GM12878 (cell line): ENCODE measurements at places on chromosomes 5 and 9. TPM values are rescaled to one million over a fixed set of nuclear protein-coding genes. Genes with fewer than 3 reads are reported as not detected.

CBY3 gene
- 0.61 and 1.2 TPM in 2 replicates for polyA plus RNA-seq

- no peak overlapping the region for H3K4me3 ChIP-seq
- H3K27me3 ChIP-seq, result no peaks in the 10 kb centered on the region
- no peak for DNase-seq
- no peaks in the 10 kb centered on the region for H3K36me3 ChIP-seq
Observed at GRCh38 chr5:132110930-132111329, 37.3 kb downstream of the CSF2 start.

GRCh38 chr9:133207021-133207531 lies 2.0 kb downstream of the OBP2B start:
- H3K36me3 ChIP-seq, result no peaks in the 10 kb centered on the region
- no peak overlapping the region for H3K4me3 ChIP-seq
- DNase-seq, result no peak

DNA sequence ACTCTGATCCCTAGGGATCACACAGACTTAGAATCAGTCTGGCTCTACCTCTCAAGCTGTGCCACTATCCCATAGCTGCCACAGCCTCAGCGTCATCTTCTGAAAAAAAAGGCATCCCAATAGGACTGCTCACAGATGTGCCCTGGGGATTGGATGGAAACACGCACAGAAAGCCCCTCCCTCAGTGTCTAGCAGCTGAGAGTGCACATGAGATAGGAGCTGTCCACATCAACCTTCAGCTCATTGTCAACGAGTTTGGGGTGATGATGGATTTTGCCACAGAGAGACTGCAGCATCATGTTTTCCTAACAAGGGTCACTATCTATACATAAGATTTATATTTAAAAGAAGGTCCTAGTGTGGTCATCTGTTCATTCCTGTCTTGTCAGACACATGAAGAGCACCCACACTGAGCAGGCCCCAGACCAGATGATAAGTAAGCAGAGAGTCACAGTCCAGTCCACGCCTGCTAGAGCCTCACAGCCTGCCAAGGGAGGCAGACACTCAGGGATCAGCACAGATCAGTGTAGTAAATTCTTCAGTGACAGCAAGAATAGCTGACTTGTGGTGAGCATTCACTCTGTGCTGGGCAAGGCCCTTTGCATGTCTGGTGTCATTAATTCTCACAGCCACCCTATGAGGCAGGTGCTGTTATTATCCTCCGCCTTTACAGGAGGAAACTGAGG lies 25.8 kb downstream of the AFAP1L1 start:
- no peak overlapping the region for H3K4me3 ChIP-seq
- no peaks in the 10 kb centered on the region for H3K27me3 ChIP-seq
- H3K4me1 ChIP-seq, result peaks cover 12% of the 10 kb centered on the region
- DNase-seq, result no peak
- no peak overlapping the region for H3K27ac ChIP-seq

- H3K4me3 ChIP-seq, result no peak overlapping the region
- peaks cover 8% of the 10 kb centered on the region for H3K4me1 ChIP-seq
- no peaks in the 10 kb centered on the region for H3K36me3 ChIP-seq
- peak overlapping the region; percentile 50; the same call in 1 of the 2 replicates for H3K27ac ChIP-seq
- H3K27me3 ChIP-seq, result no peaks in the 10 kb centered on the region
Observed at GRCh38 chr5:101009758-101010519, 106.9 kb upstream of the ST8SIA4 start.

DNA sequence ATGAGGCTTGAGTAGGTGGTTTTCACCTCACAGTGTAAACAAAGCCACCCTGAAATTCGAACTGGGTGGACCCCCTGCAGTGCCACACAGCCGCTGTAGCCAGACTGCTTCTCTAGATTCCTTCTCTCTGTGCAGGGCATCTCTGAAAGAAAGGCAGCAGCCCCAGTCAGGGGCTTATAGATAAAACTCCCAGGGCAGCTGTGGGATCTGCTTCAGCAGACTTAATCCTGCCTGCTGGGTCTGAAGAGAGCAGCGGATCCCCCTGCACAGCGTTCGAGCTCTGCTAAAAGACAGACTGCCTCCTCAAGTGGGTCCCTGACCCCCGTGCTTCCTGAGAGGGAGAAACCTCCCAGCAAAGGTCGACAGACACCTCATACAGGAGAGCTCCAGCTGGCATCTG lies 71.4 kb downstream of the CARTPT start:
- no peaks in the 10 kb centered on the region for H3K36me3 ChIP-seq
- no peak overlapping the region for H3K27ac ChIP-seq
- no peaks in the 10 kb centered on the region for H3K4me1 ChIP-seq
- no peak for DNase-seq
- H3K27me3 ChIP-seq, result no peaks in the 10 kb centered on the region

GRCh38 chr5:77960863-77961396 lies 184.8 kb upstream of the TBCA start:
- no peaks in the 10 kb centered on the region for H3K36me3 ChIP-seq
- peaks cover 6% of the 10 kb centered on the region for H3K4me1 ChIP-seq
- no peak overlapping the region for H3K27ac ChIP-seq
- DNase-seq, result no peak
- H3K27me3 ChIP-seq, result no peaks in the 10 kb centered on the region
- H3K4me3 ChIP-seq, result no peak overlapping the region

DNA sequence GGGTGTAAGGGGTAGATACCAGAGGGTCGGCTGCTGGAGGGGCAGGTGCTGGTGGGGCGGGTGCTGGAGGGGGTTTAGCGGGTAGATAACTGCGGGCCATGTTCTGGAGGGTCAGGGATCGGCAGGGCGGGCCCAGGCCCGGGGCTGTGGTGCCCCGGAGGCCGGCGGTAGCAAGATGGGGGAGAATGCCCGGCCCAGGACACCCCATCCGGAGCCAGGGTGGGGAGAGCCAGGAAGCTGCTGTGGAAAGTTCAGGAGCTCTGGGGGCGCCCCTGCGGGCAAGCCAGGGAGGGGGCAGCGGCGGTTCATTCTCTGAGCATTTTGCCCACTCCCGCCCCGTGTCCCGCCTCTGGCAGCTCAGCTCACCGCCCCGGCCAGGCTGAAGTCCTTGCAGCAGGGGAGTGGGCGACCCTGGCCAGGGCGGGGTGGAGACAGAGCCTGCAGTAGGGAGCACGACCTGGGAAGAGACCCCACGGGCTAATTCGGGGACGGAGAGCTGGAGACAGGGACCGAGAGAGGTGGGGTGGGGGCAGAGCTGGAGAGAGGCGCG lies 538 bp downstream of the PRRT1B start:
- DNase-seq, result no peak
- H3K4me1 ChIP-seq, result no peaks in the 10 kb centered on the region
- no peaks in the 10 kb centered on the region for H3K36me3 ChIP-seq
- H3K27me3 ChIP-seq, result no peaks in the 10 kb centered on the region; the same call in 1 of the 2 replicates

TNFAIP8 gene
- 181 and 186 TPM in 2 replicates for polyA plus RNA-seq

DNA sequence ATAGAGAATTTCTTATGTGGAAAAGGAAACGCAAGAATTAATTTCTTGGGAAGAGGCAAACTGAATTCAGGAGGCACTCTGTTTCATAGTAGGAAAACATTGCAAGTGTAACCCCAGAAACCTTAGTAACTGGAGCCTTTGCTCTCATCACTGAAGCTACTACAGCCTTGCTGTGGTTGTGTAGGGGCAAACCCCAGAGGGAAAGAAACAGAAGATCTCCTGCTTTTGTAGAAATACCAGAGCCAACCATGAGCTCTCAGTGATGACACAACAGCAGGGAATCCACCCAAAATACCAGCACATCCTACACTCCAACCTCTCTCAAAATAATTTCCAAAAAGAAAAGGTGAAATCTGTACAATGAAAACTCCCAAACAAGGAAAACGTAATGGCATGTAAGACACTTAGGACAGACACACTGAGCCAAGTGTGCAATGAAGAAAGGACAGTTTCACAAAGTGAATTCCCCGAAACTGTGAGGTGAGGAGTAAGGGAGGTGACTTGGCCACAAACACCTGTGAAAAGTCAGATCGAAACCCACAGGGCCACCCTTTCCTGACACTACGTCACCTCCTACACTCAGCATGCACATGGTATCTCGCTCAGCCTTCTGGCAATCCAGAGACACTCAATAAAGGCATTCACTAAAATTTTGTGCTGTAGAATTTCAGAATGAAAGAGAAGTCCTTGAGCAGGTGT lies 8.5 kb upstream of the ACSL6 start:
- H3K27me3 ChIP-seq, result no peaks in the 10 kb centered on the region; the same call in none of the 2 replicates
- peak; percentile 76 for DNase-seq
- H3K36me3 ChIP-seq, result no peaks in the 10 kb centered on the region
- H3K27ac ChIP-seq, result no peak overlapping the region
- H3K4me3 ChIP-seq, result 0 out of 2 replicates have a peak overlapping the region, but pooled peaks have one; percentile 23

PCDHA7 gene
- polyA plus RNA-seq, result 0.05 TPM in 1 of 2 replicates, not detected in the other

- H3K4me3 ChIP-seq, result no peak overlapping the region
- H3K36me3 ChIP-seq, result no peaks in the 10 kb centered on the region
- no peak overlapping the region for H3K27ac ChIP-seq
Observed at GRCh38 chr9:72037571-72037970, 22.8 kb downstream of the C9orf57 start.

PCDHB5 gene
- not detected in 2 replicates for polyA plus RNA-seq

- H3K36me3 ChIP-seq, result no peaks in the 10 kb centered on the region
- H3K4me1 ChIP-seq, result no peaks in the 10 kb centered on the region
- no peak overlapping the region for H3K27ac ChIP-seq
- DNase-seq, result no peak
Observed at GRCh38 chr9:9536523-9536922, 1076.3 kb downstream of the PTPRD start.

GRCh38 chr5:117731446-117731845 lies 1156.8 kb upstream of the SEMA6A start:
- H3K27ac ChIP-seq, result no peak overlapping the region
- no peaks in the 10 kb centered on the region for H3K36me3 ChIP-seq
- no peaks in the 10 kb centered on the region for H3K27me3 ChIP-seq
- no peak overlapping the region for H3K4me3 ChIP-seq
- no peak for DNase-seq
- H3K4me1 ChIP-seq, result no peaks in the 10 kb centered on the region

PCDHGA2 gene
- 0.05 TPM in 1 of 2 replicates, not detected in the other for polyA plus RNA-seq

DNA sequence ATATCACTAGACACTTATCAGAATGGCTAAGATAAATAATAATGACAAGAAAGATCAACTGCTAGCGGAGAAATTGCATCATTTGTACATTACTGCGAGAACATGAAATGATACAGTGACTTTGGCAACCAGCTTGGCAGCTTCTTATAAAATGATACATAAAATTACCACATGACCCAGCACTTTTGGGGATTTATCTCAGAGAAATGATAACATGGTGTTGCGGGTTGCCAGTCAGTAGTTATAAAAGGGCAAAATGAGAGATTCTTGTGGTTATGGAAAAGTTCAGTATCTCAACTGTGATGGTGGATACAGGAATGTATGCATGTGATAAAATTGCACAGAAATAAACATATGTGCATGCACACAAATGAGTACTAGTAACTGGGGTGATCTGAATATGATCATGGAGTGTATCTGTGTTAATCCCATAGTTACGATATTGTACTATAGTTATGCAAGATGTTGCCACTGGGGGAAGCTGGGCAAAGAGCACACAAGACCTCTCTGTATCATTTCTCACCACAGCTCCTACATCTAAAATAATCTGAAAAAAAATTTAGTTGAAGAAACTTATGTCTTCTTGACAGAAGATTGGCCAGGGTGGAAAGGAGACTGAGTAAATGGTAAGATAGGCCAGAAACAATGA lies 128.9 kb downstream of the NXNL2 start:
- no peaks in the 10 kb centered on the region for H3K36me3 ChIP-seq
- no peak overlapping the region for H3K4me3 ChIP-seq
- H3K27ac ChIP-seq, result no peak overlapping the region
- H3K27me3 ChIP-seq, result no peaks in the 10 kb centered on the region
- H3K4me1 ChIP-seq, result no peaks in the 10 kb centered on the region

- DNase-seq, result no peak
- no peaks in the 10 kb centered on the region for H3K27me3 ChIP-seq
- H3K4me3 ChIP-seq, result no peak overlapping the region
- no peaks in the 10 kb centered on the region for H3K36me3 ChIP-seq
- no peak overlapping the region for H3K27ac ChIP-seq
Observed at GRCh38 chr5:102858808-102859207, 103.7 kb downstream of the PAM start.

GRCh38 chr9:10366171-10366779 lies 246.5 kb downstream of the PTPRD start:
- no peak overlapping the region for H3K27ac ChIP-seq
- DNase-seq, result peak; percentile 13
- no peak overlapping the region for H3K4me3 ChIP-seq
- H3K27me3 ChIP-seq, result no peaks in the 10 kb centered on the region
- H3K4me1 ChIP-seq, result no peaks in the 10 kb centered on the region
- no peaks in the 10 kb centered on the region for H3K36me3 ChIP-seq

FAM151B gene
- 0.14 and 0.64 TPM in 2 replicates for polyA plus RNA-seq

GRCh38 chr9:126989847-126990842 lies 75.6 kb downstream of the RALGPS1 start:
- H3K27ac ChIP-seq, result no peak overlapping the region
- peaks cover 14% of the 10 kb centered on the region for H3K4me1 ChIP-seq
- no peaks in the 10 kb centered on the region for H3K27me3 ChIP-seq
- no peaks in the 10 kb centered on the region for H3K36me3 ChIP-seq

ACSL6 gene
- not detected in 2 replicates for polyA plus RNA-seq

DNA sequence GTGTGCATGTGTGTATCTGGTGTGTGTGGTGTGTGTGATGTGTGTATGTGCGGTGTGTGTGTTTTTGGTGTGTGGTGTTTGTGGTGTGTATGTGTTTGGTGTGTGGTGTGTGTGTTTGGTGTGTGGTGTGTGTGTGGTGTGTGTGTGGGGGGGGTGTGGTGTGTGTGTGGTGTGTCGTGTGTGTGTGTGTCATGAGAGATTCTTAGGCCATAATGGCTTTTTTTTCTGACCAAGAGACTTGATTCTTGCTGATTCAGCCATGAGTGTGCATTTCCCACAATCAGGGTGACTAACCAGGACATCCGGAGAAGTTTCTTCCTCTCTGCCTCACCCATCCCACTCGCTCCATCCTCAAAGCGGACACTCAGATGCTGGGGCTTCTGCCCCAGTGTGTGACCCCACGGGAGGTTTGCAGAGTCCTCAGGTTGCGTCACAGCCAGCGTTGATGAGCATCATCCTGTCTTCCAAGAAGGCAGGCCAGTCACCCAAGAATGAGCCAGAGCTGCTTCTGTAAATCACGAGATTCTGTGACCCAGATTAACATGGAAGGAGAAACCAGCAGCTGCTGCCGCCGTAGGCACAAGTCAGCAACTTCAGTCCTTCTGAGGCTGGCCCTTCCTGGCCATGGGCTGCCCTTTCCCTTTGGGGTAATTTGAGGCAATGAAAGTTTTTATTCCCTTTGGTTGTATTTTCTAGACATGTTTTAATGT lies 12.5 kb upstream of the CTSL start:
- no peak for DNase-seq
- no peak overlapping the region for H3K4me3 ChIP-seq
- H3K27ac ChIP-seq, result no peak overlapping the region
- no peaks in the 10 kb centered on the region for H3K36me3 ChIP-seq

FSTL4 gene
- polyA plus RNA-seq, result 0.10 TPM in 1 of 2 replicates, not detected in the other

RMRP gene
- 13.3 TPM in 1 of 2 replicates, not detected in the other for polyA plus RNA-seq
